ENCODE measurements at places on chromosomes 13 and 19.

- no peak for DNase-seq
Observed at GRCh38 chr13:39494633-39495032, 108.4 kb downstream of the LHFPL6 start.

GRCh38 chr19:54448040-54448773 lies 792 bp upstream of the LENG8 start:
- DNase-seq = no peak

DNA sequence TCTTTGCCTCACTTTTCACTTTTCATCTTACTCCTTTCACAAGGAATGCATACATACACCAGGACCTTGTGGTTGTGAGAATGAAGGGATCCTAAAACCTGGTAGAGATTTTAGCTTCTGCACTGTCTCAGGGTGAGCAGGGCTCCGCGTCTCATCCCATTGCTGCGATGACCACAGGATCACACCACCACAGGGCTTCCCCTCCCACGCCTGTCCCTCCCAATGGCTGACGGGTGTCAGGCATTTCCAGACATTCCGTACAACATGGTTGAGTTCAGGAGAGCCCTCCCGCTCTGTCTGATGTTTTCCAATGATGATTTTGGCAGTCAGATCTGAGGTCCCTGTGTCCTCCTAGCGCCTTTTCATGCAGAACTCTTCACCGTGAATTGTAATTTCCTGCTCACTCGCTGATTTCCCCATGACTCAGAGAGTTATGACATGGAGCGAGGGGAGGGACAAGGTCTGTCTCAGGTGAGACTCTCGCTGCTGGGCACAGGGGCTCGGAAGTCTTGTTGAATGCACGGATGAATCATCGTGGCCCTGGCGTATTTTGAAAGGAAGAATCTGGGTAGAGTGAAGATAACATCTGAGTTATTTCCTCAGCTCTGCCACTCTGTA lies 102.8 kb downstream of the TEX29 start:
- DNase-seq = no peak

- DNase-seq = no peak
Observed at GRCh38 chr13:38376546-38376945, 26.9 kb downstream of the UFM1 start.

- no peak for DNase-seq
Observed at GRCh38 chr13:27236478-27236877, 14.9 kb upstream of the RPL21 start.

DNA sequence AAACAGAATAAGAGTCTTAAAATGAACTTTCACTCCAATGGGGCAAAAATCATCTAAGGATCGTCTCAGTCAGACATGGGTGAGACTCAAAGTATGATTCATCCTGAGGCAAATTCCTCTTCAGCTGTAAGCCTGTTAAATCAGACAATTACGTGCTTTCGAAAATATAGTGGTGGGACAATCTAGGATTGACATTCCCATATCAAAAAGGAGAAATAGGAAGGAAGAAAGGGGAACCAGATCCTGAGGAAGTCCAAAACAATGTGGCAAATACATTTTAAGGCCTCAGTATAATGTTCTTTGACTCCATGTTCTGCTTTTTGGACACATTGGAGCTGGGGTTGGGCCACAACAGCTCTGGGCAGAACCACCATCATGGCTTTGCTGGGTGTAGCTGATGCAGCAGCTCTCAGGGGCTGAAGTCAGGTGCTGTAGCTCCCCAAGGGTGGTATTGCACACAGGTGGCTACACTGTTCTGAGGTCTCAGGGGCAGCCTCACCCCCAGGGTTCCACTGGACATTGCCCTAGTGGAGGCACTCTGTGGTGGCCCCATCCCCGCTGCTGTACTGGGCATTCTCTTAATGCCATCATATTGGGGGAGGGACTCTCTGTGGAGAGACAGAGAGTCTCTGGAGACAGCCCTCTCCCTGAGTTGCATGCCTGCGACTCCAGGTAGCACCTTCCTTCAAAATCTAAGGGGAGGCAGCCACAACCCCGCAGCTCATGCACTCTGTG lies 5.7 kb upstream of the FPR3 start:
- no peak for DNase-seq

GRCh38 chr13:49951754-49952535 lies 15.8 kb upstream of the SPRYD7 start:
- DNase-seq = no peak

GRCh38 chr13:47718556-47718955 lies 282.5 kb downstream of the SUCLA2 start:
- DNase-seq = no peak

DNA sequence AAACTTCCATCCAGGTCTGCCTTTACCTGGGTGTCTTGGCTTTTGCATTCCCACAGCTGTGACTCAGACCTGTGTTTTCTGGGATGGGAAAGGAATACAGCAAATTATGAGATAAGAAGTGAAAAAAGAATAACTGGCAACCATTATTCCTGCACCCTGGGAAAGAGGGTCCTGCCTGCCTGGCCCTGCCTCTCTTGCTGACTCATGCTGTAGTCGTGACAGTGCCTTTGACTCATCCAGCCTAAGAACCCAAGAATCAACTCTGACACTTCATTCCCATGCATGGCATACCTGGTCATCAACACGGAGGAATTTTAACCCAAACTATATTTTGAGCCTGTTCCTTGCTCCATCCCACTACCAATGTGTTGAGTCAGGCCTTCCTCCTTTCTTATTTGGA lies 185.4 kb upstream of the SERP2 start:
- peak; percentile 26 for DNase-seq

- DNase-seq = no peak
Observed at GRCh38 chr19:17114414-17114831, 38.8 kb downstream of the MYO9B start.

GRCh38 chr13:40389081-40389641 lies 277.3 kb downstream of the FOXO1 start:
- DNase-seq = no peak

DNA sequence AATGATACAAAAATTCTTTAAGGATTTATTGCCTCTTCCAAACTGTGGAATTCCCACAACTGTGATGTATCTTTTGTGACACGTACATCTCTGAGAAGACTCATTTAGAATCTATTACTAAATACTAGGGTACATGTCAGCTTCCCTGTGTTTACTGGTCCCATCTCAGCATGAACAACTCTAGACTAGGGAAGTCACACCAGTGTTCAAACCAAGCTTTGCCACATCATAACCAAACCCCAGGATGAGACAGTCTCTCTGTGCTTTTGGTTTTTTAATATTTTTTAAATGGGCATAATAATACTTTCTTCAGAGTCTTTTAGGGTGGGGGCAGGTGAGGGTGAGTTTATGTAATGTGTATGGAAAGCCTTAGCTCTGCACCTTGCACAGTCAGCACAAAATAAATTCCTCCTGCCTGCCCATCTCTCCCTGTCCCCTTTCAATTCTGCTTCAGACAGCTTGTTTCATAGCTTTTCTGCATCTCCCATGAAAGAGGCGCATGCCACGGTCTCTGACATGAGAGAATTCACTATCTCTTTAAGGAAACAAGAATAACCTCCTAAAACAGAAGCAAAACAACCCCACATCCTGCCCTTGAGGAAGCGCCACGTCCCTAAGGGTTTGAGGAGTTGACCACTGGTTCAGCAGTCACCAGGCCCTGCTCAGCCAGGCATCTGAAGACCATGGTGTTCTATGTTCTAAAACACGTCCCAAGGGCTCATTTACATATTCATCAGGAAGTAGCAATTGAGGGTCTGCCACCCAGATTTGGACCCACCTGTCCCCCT lies 174.5 kb downstream of the USP12 start:
- no peak for DNase-seq

GRCh38 chr19:10408511-10409283 lies 5.4 kb upstream of the CDC37 start:
- DNase-seq = no peak

- no peak for DNase-seq
Observed at GRCh38 chr19:50564229-50565105, 3.8 kb downstream of the LRRC4B start.

DNA sequence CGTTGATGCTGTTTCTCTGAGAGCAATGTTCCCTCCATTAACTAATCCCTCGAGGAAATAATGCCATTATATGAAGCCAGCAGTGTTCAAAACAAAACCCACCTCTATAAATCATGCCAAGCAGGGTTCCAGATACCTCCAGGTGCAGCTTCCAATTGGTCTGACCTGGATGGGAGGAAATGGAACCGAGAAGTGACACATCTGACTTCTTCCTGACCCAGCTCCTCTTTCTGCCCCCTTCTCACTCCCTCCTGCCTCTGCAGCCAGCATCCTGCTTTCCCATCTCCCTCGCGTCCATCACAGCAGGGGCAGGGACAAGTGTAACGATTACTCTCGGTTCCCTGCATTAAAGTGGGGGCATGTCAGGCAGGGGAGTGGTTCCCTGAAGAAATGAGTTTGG lies 37.5 kb downstream of the HSPH1 start:
- no peak for DNase-seq

DNA sequence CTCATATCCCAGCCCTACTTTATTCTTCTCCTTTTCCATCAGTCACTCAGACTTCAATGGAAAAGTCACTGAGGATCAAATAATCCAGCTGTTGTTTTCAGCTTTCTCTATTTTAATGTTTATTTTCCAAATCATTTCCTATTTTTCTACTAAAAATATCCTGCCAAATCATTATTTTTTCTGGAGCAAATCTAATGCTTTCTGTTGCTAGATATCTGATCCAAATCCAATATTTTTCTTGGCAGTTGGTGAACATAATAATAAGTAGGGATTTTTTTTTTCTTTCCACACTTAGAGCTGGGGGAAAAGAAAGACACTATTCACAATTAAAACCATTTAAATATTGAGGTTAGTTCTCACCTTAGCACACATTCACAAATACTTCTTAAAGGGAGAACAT lies 656.1 kb downstream of the DACH1 start:
- DNase-seq = no peak

DNA sequence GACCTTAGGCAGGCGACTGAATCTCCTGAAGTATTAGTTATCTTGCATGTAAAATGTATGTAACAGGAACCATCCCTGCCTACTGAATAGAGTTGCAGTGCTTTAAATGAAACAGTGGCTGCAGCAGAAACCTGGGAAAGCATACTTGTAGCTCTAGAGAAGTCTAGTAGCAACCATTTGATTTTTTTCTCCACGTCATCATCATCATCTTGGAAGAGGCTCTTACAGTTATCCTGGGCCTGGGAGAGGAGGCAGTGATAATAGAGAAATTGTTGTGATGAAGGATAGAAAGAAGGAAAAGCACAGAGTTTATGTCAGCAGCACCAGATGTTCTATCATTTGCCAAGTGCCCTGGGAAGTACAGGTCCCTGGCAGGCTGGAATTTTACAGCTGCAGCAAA lies 377.6 kb downstream of the ITGBL1 start:
- DNase-seq = no peak

DNA sequence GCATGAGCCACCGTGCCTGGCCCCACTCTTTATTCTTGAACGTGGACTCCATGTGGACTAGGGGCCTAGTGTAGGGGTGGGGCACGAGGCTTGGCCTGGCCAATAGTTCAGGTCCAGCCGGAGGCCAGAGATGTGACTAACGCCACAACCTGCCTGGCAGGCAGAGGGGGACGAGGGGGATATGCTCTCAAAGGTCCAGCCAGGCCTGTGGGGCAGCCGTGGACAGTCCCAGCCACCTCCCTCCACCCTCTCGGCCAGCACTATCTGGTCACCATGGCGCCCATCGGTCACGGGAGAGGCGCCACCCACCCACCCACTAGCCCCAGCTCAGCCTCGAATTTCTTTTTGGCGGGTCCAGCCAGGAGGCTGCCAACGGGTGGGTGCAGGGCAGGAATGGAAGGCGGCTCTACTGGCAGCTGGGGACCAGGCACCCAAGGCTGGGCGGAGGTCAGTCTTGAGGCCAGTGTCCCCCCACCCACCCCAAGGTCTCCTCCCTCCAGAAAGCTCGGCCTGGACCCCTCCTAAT lies 2.2 kb upstream of the CERS1 start:
- DNase-seq = no peak

DNA sequence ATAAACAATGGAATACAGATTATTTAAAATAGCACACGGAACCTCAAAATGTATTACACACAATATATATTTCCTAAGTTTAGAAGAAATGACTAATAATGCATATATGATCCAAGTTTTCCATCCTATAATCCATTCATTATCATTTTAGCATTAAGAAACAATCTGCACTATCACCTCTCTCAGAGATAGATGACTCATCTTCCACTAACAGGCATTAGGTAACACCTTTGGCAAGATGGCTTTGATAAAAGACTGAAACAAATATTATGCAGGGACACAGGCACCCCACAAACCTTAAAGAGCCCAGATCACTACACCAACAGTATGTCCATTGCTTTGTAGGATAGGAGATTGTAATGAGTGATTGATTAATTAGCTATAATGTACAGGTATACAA lies 4.1 kb downstream of the ENOX1 start:
- DNase-seq = no peak

- DNase-seq = no peak
Observed at GRCh38 chr19:19782783-19783182, 38.8 kb downstream of the ZNF506 start.

- no peak for DNase-seq
Observed at GRCh38 chr19:2756477-2756876, 16.7 kb upstream of the SLC39A3 start.

GRCh38 chr13:48626726-48627451 lies 26.8 kb upstream of the CYSLTR2 start:
- no peak for DNase-seq

GRCh38 chr19:29560313-29561075 lies 34.7 kb downstream of the VSTM2B start:
- DNase-seq = no peak

GRCh38 chr19:39525205-39525604 lies 7.4 kb downstream of the EID2B start:
- DNase-seq = no peak

- DNase-seq = peak; percentile 48
Observed at GRCh38 chr13:39773833-39774232, 118.4 kb downstream of the COG6 start.

DNA sequence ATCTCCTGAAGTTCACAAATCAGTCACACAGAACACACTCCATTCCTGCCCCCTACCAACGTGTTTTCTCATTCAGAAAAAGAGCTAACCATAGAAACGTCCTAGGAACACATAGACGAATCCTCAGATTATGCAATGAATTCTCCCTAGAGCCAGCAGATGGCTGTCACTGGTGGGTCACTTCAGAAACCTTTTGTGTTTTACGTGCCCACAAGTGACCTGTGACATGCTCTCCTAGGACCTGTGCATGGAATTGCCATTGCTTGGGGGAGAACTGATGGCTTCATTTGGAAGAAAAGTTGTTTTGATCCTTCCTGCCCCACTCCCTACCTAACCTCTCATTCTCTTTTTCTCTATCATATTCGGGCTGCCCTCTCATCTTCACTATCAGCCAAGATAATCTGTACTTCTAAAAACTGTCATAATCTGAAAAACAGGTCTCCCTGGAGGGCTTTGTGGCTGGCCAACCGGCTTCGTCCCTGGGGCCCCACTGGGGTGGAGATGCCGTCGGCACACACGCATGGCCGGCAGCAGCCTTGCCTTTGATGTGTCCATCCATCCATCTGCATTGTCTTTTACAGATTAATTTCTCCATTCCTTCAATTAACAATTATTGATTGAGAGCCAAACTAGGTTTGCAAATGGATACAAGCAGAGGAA lies 144.1 kb upstream of the SERP2 start:
- DNase-seq = no peak

All from skeletal muscle cell (primary cell).